ENCODE measurements at places on chromosomes 4 and X. TPM values are rescaled to one million over a fixed set of nuclear protein-coding genes. Genes with fewer than 3 reads are reported as not detected.

KCNIP4 gene
- 0.67 TPM for total RNA-seq

CLDN22 gene
- not detected for total RNA-seq

EPHA5 gene
- 0.13 TPM for total RNA-seq

- no peaks in the 10 kb centered on the region for H3K27me3 ChIP-seq
- H3K4me1 ChIP-seq, result no peaks in the 10 kb centered on the region
- no peak overlapping the region for H3K4me3 ChIP-seq
- DNase-seq, result no peak
- no peaks in the 10 kb centered on the region for H3K36me3 ChIP-seq
Observed at GRCh38 chr4:74451214-74451661, 6.3 kb downstream of the AREG start.

- no peak overlapping the region for H3K27ac ChIP-seq
- H3K4me1 ChIP-seq, result no peaks in the 10 kb centered on the region
- DNase-seq, result no peak
Observed at GRCh38 chrX:87525771-87526229, 8.2 kb downstream of the KLHL4 start.

DNA sequence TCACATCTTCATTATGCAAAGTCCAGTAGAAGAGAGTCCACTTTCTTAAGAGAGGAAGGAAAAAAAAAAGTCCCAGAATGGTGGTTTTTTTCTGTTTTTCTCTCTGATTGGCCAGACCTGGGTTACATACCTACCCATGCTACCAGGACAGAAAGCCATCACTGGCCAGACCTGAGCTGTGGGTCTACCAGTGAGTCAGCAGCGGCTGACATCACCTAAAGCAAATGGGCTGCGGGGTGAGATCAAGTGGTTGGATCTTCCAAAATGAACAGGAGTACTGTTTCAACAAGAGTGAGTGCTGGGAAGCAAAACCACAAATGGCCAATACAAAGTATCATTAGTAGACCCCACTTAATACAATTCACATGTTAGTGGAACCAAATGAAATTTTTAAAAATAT lies 1.6 kb upstream of the NDST3 start:
- no peak for DNase-seq
- no peaks in the 10 kb centered on the region for H3K4me1 ChIP-seq
- no peak overlapping the region for H3K27ac ChIP-seq

- no peaks in the 10 kb centered on the region for H3K4me1 ChIP-seq
- H3K27ac ChIP-seq, result no peak overlapping the region
- peaks cover 16% of the 10 kb centered on the region for H3K27me3 ChIP-seq
- H3K4me3 ChIP-seq, result no peak overlapping the region
- no peaks in the 10 kb centered on the region for H3K36me3 ChIP-seq
Observed at GRCh38 chr4:8878421-8878820, 6.8 kb upstream of the HMX1 start.

DNA sequence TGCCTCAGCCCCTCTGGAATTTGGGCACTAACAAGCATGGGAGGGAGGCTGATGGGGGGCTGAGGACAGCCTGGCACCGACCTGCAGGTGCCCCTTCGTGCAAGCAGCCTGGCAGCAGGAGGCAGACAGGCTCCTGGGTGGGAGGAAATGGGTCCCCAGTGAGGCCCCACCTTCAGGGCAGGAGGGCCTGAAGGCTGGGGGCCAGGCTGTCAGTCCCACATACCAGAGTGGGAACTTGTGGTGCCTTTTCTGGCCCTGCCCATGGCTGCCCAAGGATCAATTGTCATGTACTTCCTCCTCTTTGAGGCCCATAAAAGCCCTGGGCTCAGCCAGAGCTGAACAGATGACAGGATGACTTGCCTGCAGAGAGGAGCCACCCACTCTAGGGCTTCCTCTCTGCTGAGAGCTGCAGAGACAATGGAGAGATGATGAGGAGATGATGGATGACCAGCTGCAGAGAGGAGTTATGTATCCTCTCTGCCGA lies 141.0 kb downstream of the PDHA2 start:
- no peaks in the 10 kb centered on the region for H3K27me3 ChIP-seq
- no peak overlapping the region for H3K4me3 ChIP-seq
- no peaks in the 10 kb centered on the region for H3K4me1 ChIP-seq
- no peaks in the 10 kb centered on the region for H3K36me3 ChIP-seq
